ENCODE measurements at places on chromosomes 3 and 15. TPM values are rescaled to one million over a fixed set of nuclear protein-coding genes. Genes with fewer than 3 reads are reported as not detected.

ZNF385D gene
- 53.6 TPM for total RNA-seq

DNA sequence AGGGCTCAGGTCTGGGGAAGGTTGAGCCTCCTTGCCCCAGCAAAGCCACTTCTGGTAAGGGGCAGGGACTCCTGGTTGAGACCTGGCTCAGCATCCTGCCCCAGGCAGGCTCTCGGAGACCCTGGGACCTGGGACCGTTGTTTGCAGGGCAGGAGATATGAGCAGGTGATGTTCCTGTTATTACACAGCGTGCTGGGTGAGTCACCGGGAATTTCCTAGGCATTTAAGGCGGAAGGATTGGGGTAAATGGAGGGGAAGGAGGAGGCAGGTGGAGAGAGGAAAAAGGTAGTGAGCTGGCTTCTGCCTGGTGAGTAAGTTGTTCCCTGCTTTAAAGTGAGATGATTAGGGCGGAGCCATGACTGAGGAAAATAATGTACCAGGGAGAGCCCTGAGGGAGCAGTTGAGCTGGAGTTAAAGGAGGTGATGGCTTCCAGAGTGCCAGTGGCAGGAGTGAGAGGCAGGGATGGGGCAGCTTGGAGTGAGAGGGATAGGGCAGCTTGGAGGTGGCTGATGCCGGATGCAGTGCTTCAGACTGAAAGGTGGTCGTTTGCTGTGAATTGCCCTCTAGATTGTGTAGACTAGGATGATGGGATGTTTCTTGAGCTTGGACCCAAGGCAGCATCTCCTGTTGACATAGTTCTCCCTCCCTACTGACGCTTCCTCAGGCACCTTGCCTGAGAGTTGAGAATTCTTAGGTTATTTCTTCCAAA is 79.4 kb downstream of the AAGAB start:
- no peaks in the 10 kb centered on the region for H3K27me3 ChIP-seq
- no peaks in the 10 kb centered on the region for H3K36me3 ChIP-seq
- peak overlapping the region; percentile 29 for H3K27ac ChIP-seq
- no peak for DNase-seq
- H3K4me3 ChIP-seq = no peak overlapping the region
- H3K4me1 ChIP-seq = peaks cover 3% of the 10 kb centered on the region

- H3K36me3 ChIP-seq = no peaks in the 10 kb centered on the region
- no peak for DNase-seq
- peaks cover 24% of the 10 kb centered on the region for H3K4me1 ChIP-seq
- no peak overlapping the region for H3K4me3 ChIP-seq
- peak overlapping the region; percentile 84 for H3K27ac ChIP-seq
Measured at GRCh38 chr15:74007820-74008371, 13.4 kb downstream of the PML start.

SERINC4 gene
- not detected for total RNA-seq

NEO1 gene
- 19.7 TPM for total RNA-seq

DNA sequence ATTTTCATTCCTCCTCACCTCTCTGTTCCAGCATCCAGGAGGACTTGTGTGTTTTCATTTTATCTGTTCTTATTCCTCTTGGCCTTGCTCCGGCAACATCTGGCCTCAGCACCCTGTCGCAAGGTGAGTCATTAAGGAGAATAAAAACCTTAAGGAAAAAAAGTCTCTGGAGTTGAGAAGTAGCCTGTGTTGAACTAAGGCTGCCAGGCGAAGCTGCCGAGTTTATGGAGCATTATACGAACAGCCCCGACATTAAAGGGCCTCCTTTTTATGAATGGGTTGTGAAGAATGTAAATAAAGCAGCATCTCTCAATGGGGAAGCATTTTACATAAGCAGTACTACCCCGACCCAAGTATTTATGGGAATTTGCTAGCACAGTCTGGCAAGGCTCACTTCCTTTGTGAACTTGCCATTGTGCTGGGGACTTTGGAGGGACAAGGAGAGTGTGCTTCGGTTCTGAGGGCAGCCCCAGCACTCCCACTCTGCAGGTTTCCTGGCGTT is 4.7 kb downstream of the BAHD1 start:
- no peaks in the 10 kb centered on the region for H3K36me3 ChIP-seq
- H3K27me3 ChIP-seq = no peaks in the 10 kb centered on the region
- DNase-seq = no peak
- no peaks in the 10 kb centered on the region for H3K4me1 ChIP-seq
- H3K27ac ChIP-seq = no peak overlapping the region

- no peak overlapping the region for H3K4me3 ChIP-seq
- no peak for DNase-seq
- H3K4me1 ChIP-seq = no peaks in the 10 kb centered on the region
- H3K36me3 ChIP-seq = no peaks in the 10 kb centered on the region
- H3K27me3 ChIP-seq = no peaks in the 10 kb centered on the region
Measured at GRCh38 chr3:25804676-25805075, 14.8 kb downstream of the OXSM start.

DNA sequence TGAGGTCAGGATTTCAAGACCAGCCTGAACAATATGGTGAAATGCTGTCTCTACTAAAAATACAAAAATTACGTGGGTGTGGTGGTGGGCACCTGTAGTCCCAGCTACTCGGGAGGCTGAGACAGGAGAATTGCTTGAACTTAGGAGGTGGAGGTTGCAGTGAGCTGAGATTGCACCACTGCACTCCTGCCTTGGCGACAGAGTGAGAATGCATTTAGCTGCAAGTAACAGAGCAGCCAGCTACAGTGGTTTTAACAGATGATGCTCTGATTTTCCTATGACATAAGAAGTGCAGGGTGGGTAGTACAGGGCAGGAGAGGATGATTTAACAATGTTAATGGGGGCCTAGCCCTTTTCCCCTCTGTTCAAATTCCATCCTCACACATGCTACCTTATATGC is 267.9 kb downstream of the RPLP1 start:
- no peaks in the 10 kb centered on the region for H3K36me3 ChIP-seq
- DNase-seq = no peak
- H3K4me1 ChIP-seq = no peaks in the 10 kb centered on the region
- no peak overlapping the region for H3K27ac ChIP-seq

- H3K36me3 ChIP-seq = no peaks in the 10 kb centered on the region
- H3K27me3 ChIP-seq = no peaks in the 10 kb centered on the region
- H3K4me3 ChIP-seq = no peak overlapping the region
Measured at GRCh38 chr15:83435782-83436181, 11.4 kb upstream of the SH3GL3 start.

RBPMS2 gene
- total RNA-seq = 58.4 TPM

GRCh38 chr3:12060139-12060845 is 56.1 kb downstream of the SYN2 start:
- no peak for DNase-seq
- H3K27me3 ChIP-seq = no peaks in the 10 kb centered on the region
- H3K4me1 ChIP-seq = no peaks in the 10 kb centered on the region
- H3K36me3 ChIP-seq = no peaks in the 10 kb centered on the region
- no peak overlapping the region for H3K4me3 ChIP-seq

DNA sequence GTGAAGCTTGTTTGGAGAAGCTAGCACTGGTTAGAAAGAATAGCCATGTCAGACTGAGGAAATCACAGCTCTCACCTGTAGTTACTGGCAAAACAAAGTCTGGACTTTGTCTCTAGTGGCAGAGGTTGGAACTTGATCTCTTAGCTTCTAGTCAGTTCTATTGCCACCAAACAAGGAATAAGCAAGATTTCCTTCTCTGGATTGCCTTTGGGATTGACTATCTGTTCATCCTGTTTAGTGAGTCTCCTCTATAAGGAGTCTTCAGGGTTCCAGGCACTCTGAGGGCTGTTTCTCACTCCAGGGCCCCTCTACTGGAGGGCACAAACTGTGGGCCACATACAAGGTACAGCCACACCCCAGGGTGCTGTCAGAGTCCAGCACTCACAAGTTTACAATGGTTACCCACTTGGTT is 426.6 kb upstream of the THBS1 start:
- H3K36me3 ChIP-seq = no peaks in the 10 kb centered on the region
- H3K4me3 ChIP-seq = no peak overlapping the region

SH2D7 gene
- total RNA-seq = not detected

- H3K4me3 ChIP-seq = no peak overlapping the region
- no peaks in the 10 kb centered on the region for H3K36me3 ChIP-seq
- H3K4me1 ChIP-seq = no peaks in the 10 kb centered on the region
- DNase-seq = no peak
- H3K27me3 ChIP-seq = no peaks in the 10 kb centered on the region
Measured at GRCh38 chr3:72587282-72587681, 261.0 kb downstream of the SHQ1 start.

DNA sequence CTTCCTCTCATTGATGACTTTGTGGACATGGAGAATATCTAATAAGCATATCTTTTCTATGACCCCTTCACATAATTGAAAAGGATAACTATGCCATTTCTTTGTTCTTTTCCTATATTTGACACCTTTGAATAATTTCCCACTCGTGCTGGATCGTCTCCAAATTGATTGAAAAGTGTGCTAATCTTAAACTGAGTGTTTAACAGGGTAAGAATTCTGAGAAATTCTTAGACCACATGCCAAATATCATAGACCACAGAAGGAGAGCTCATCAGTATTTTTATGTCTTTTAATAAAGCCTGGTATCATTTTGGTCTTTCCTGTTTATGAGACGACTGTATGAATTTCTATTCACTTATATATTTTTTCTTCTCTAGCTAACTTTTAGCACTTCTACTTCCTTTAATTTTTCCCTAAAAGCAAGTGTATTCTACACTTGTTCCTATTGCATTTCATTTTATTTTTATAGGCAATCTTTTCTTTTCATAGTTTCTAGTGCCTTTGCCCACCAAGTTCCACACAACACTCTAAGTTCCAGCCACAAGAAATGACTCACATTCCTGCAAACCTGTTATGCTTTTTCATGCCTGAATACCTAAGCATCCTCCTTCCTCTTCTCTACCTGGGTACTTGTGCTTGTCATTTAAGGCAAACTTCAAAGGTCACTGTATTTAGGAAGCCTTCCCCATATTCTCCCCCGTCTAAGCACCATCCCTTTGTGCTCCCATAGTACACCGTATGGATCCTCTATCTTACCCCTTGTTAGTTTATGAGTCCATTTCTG is 30.1 kb downstream of the KBTBD8 start:
- no peak overlapping the region for H3K4me3 ChIP-seq
- no peaks in the 10 kb centered on the region for H3K27me3 ChIP-seq
- H3K36me3 ChIP-seq = no peaks in the 10 kb centered on the region
- no peaks in the 10 kb centered on the region for H3K4me1 ChIP-seq

CAPN3 gene
- total RNA-seq = 0.29 TPM

DNA sequence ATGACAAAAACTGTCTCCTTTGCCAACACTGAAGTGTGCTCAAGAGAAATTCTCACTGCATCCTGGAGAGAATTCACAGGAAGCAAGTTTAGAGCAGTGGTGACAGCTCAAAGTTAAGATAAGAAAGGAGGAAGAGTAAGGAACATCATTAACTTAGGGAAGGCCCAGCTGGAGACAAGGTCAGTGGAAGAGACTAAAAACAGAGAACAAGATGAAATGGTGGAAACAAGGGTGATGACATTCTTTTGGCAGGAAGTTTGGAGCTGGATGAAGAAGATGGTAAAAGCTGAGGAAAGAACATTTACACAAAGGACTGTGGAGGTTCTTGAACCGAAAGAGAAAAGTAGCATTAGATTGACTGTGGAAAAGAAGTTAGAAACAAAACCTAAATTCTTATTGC is 6.7 kb upstream of the SUCLG2 start:
- H3K27me3 ChIP-seq = no peaks in the 10 kb centered on the region
- no peaks in the 10 kb centered on the region for H3K4me1 ChIP-seq
- H3K4me3 ChIP-seq = no peak overlapping the region

XCR1 gene
- not detected for total RNA-seq

- no peak for DNase-seq
- H3K27ac ChIP-seq = no peak overlapping the region
- H3K4me1 ChIP-seq = no peaks in the 10 kb centered on the region
- no peak overlapping the region for H3K4me3 ChIP-seq
- no peaks in the 10 kb centered on the region for H3K27me3 ChIP-seq
Measured at GRCh38 chr3:31573036-31573779, 40.5 kb downstream of the STT3B start.

DNA sequence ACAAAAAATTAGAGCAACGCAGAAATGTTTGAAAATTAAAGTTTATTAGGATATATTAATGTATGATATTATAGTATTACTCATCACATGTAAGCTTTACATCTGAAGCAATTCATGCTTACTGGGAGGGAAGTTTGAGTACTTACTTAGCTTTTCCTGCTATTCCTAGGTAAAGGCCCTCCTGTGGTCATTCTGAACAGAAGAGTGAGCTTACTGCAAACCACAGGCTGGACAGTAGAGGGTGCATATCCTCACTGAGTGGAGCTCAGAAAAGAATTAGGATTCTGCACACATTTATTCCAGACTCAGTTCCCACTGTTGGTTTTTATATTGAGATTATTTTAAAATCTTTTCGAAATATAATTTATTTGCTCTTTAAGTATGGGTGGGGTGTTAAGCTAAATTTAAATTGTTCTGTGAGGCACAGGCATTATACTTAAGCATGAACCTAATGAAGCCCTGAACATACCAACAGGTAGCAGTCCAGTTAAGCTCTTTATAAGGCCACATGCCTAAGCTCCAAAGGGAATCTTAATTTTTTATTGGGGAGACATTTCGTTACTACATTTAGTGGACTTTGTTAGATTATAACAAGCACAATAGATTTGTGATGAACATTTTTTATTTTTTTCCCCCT is 10.2 kb downstream of the MRPS22 start:
- no peaks in the 10 kb centered on the region for H3K4me1 ChIP-seq
- no peaks in the 10 kb centered on the region for H3K27me3 ChIP-seq
- H3K27ac ChIP-seq = no peak overlapping the region
- H3K36me3 ChIP-seq = no peaks in the 10 kb centered on the region
- no peak for DNase-seq

CFAP91 gene
- total RNA-seq = 30.9 TPM

GATM gene
- total RNA-seq = 23.7 TPM

DNA sequence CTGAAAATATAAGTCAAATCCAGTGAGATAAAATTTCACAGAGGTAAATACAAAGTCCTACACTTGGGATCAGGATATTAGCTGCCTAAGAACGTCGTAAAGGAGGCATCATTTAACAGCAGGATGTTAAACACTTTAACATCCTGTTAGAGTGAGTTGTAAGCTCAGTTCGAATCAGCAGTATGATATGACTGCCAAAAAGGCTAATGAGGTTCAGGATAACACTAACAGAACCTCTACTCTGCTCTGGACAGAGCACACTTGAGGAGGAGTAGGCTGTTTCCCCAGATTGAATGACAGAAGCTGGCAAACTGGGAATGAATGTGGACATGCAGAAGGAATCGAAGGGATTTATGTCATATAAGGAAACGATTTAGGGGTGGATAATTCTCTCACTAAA is 227.1 kb upstream of the CD96 start:
- no peaks in the 10 kb centered on the region for H3K27me3 ChIP-seq
- H3K4me1 ChIP-seq = no peaks in the 10 kb centered on the region
- no peak overlapping the region for H3K4me3 ChIP-seq
- no peak overlapping the region for H3K27ac ChIP-seq
- no peaks in the 10 kb centered on the region for H3K36me3 ChIP-seq
